ENCODE measurements at places on chromosomes 2 and 18.

DNA sequence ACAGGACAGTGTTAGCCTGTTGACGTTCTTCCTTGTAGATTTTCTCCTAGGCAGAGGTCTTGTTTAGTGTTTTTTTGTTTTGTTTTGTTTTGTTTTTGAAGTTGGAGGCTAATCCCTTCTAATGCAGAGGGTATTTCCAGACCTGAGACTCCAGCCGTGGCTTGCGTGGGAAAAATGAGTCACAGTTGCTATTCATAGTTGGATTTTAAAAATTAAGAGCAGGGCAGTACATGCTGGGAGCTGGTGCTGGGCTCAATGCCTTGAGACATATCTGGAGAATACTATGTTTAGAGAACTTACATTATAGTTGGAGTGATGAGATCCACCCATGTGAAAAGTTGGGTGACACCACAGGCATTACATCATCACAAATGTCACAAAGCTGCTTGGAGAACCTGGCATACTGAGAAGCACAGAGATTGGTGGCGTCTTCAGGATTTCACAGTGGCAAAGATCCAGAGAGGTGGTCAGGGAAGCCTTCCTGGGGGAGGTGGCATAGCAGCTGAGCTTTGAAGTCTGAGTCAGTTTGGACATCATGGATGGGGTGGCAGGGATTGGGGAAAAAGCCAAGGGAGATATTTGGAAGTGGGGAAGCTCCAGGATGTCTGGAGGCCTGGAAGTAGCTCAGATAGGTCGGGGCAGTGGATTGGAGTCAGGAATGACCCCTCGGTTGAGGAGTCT lies 249.4 kb downstream of the LOXHD1 start:
- DNase-seq: no peak

DNA sequence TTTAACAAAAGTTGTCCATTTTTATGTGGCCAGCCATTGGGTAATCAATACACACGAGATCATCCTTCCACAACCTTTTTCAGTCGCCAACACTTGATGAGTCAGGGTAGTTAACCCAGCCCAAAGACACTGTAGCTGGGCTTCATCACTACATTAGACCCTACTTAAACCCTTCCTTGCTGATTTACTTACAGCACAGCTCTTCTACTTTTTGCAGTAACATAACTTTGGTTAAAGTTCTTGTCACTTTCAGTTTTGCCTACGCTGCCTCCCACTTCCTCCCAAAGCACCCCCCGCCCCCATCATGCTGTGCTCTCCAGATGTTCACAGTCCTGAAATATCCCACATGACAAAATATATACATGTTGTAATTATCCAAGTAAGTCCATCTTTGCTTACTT lies 103.6 kb downstream of the CDK15 start:
- DNase-seq: no peak

- no peak for DNase-seq
These were observed 61.2 kb downstream of the FAM171B start for GRCh38 chr2:186755066-186755465.

DNA sequence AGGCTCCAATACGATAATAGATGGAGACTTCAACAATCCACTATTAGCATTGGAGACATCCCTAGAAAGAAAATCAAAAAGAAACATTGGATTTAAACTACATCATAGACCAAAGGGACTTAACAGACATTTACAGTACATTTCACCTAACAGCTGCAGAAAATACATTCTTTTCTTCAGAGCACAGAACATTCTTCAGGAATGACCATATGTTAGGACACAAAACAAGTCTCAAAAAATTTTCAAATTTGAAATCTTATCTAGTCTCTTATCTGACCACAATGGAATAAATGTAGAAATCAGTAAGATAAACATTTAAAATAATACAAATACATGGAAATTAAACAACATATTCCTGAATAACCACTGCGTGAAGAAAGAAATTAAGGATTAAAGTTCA lies 68.7 kb downstream of the STRADB start:
- DNase-seq: no peak

GRCh38 chr2:173326806-173327205 lies 27.9 kb upstream of the CDCA7 start:
- no peak for DNase-seq

GRCh38 chr2:192813341-192813740 lies 618.6 kb upstream of the TMEFF2 start:
- DNase-seq: no peak

DNA sequence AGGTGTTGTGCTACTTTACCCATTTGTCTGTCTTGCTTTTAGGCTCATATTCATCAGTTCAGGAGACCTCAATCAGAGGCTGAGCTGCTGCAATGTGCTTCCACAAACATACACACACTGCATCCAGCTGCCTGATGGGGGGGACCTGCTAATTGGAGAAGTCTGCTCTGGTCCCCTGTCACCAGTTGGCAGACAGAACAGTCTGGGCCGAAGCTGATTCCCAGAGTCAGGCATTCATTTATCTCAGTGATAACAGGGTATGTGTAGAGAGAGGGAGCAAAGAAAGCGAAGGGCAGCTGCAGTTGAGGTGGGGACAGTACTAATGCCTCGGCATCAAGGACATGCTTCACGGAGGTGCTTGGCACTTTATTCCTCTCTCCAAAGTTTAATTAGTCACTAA lies 584.3 kb upstream of the PIK3C3 start:
- no peak for DNase-seq

DNA sequence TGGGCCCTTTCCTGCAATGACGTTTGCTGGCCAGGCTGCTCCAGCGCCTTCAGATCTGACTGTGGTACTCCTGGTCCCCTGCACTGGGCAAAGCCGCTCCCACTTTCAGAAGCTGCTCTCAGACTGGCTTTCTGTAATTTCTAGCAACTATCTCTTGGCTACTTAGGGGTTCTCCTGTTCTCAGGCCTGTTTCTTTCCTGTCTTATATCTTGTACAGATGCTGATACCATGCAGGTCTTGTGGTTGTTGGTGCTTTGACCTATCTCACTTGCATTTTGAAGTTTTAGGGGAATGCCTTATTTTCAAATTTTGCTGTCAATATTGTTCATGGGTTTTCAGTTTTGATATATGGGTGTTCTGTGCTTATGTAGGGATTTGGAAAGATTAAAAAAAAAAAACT lies 145.8 kb downstream of the CLIP4 start:
- no peak for DNase-seq

DNA sequence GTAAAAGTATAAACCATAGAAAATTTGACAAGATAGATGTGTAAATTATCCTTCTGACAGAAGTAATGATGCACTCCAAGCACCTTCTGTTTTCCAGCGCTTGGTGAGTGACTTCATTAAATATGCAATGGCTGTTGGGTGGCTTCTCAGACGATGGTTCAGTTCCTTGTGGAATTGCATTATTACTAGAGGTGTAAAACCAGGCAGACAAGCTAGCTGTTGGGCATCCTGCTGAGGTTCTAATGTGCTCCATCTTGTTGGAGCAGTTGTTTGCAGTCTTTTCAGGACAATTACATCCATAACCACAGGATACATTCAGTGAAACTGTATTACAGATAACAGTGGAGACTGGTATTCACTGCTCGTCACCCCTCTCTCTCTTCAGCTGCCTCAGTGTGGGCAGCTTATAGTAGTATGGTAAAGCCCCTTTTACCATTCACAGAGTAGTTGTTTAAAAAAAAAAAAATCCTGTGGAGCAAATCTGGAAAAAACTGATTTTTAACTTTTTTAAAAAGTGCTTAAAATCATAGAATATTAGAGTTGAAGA lies 143.5 kb downstream of the AGPS start:
- DNase-seq: no peak

GRCh38 chr2:181682795-181683517 lies 2.6 kb upstream of the NEUROD1 start:
- no peak for DNase-seq

DNA sequence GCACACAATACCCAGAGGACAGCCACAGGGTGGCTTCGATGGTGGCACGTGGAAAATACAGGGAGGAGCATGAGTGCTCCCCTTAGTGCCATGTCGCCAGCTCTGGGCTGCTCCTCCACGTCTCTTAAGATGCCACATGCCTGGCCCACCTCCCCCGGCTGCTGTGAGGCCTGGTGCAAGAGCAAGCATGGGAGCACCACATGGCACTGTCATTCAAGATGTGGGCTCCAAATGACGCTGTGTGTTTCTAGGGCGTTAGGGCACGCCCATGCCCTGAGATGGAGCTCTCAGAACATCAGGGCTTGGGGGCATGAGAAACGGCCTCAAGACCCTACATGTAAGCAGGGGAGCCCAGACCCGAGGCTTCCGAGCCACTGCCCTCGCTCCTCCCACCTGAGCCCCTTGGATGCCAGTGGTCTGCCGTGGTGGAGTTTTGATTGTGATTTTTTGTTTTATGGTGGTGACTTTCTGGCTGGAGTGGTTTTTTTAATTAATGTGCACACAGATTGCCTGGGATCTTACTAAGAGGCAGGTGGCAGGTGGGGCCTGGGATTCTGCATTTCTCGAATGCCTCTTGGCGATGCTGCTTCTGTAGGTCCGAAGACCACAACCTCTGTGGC lies 239.3 kb downstream of the GBX2 start:
- DNase-seq: no peak

DNA sequence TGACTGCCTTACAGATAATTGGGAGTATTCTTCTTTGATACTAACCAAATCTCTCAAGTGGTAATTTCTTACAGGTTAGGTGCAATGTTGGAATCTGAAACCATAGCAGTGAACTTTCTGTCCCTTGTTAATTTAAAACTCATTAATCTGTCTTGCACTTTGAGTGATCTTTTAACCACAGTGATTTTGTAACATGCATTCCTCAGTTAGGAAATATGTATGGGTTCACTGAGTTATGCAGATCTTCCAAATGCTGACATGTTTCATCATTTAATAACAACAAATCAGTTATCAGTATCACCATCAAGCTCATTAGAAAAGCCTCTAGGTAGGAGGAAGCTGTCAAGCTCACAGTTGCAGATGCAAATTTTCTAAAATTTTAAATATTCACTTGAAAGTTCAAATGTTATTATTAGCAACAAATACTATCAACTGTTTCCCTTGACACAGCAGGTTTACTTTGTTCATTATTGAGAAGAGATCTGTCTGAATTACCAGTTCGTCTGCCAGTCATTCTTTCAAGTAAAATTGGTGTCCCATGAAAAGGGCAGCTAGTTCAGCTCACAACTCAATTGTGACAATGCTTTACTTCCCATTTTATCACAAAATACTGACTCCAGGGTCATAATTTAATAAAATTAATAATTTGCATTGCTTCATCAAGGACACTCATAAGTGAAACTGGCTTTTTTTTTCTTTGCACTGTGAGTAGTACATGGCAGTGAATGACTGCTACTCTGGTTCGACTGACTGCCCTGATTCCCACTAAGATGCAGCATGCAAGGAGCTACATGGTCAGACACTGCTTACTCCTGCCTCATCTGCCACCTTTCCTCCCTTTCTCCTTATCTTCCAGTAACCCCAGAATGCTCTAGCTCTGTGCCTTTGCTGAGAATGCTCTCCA lies 31.6 kb downstream of the SUCLG1 start:
- DNase-seq: no peak

- no peak for DNase-seq
These were observed 5.6 kb downstream of the WNT10A start for GRCh38 chr2:218885981-218886947.

DNA sequence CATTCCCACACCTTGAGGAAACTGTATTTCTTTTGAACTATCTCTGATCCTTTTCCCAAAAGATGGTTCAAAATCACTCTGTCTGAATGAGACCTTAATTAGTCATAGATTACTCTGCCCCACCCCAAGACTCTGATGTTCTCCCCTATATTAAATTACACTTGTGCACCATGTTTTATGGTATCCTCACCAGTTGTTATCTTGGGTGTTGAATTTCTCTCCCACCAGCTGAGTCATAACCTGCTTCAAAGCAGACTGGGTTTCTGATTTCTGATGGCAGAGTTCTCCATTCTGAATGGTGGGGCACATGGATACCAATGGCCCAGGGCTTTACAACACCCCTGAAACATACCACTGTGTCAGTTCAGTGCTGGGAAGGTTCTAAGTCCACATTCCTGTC lies 15.0 kb downstream of the CDH20 start:
- no peak for DNase-seq

DNA sequence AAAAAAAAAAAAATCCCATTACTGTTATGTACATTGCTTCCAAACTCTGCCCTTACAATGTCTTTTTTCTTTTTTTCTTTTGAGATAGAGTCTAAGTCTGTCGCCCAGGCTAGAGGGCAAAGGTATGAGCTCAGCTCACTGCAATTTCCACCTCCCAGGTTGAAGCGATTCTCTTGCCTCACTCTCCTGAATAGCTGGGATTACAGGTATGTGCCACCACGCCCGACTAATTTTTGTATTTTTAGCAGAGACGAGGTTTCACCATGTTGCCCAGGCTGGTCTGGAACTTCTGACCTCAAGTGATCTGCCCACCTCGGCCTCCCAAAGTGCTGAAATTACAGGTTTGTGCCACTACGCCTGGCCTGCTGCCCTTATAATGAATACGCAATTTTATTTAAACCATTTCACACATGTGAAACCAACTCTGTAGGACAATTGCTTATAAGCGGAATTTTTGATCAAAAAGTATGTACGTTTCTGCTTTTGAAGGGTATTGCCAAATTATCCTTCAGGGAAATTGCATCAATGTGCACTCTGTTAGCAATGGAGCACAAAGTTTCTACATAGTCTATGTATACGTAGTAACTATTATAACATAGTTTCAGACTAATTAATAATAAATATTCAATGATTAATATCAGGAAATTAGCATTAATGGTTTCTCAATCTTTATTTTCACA lies 55.7 kb upstream of the ACTR3 start:
- DNase-seq: no peak

DNA sequence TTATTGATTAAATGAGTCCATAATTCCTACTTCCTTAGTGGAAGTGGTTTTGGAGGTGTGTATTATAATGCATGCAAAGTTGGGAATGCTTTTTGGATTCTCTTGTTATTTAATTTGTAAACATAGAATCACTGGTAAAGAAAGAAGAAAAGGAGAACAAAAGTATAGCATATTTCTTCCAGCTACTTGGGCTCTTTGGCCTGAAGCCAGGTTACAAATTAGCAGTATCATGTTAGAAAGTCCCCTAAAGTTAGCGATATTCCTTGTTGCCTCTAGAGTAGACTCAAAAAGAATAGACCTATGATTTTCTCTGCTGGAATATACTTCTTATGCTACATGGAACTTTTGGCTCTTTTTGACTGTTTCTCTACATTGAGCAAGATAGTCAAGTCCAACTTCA lies 60.6 kb upstream of the CD28 start:
- no peak for DNase-seq

All from stimulated activated naive CD4-positive, alpha-beta T cell (primary cell).